Fibroblast of the aortic adventitia (primary cell): ENCODE measurements at places on chromosomes 6 and 20. TPM values are rescaled to one million over a fixed set of nuclear protein-coding genes. Genes with fewer than 3 reads are reported as not detected.

Gene IPCEF1
- 0.54 and 1.3 TPM in 2 replicates for total RNA-seq

Gene EMILIN3
- not detected in 2 replicates for total RNA-seq

Gene SSTR4
- total RNA-seq, result not detected in 2 replicates

Gene CARMIL1
- 23.9 and 38.7 TPM in 2 replicates for total RNA-seq

Gene TP53TG5
- 0.09 TPM in 1 of 2 replicates, not detected in the other for total RNA-seq

Gene SAPCD1
- total RNA-seq, result 0.90 and 6.2 TPM in 2 replicates

Gene OPRL1
- 0.63 and 1.3 TPM in 2 replicates for total RNA-seq

Gene TMEM74B
- total RNA-seq, result not detected in 2 replicates

Gene NR2E1
- total RNA-seq, result not detected in 2 replicates

Gene CMTR1
- 30.7 and 49.9 TPM in 2 replicates for total RNA-seq

- DNase-seq, result no peak
Observed at GRCh38 chr20:63097336-63097831, 90.6 kb upstream of the BHLHE23 start.

- DNase-seq, result peak; percentile 95
Observed at GRCh38 chr6:56450882-56451739, 191.6 kb downstream of the DST start.

GRCh38 chr6:114390176-114390575, 47.4 kb upstream of the HS3ST5 start:
- DNase-seq, result no peak

- peak; percentile 60 for DNase-seq
Observed at GRCh38 chr20:38926934-38927616, 858 bp downstream of the FAM83D start.

DNA sequence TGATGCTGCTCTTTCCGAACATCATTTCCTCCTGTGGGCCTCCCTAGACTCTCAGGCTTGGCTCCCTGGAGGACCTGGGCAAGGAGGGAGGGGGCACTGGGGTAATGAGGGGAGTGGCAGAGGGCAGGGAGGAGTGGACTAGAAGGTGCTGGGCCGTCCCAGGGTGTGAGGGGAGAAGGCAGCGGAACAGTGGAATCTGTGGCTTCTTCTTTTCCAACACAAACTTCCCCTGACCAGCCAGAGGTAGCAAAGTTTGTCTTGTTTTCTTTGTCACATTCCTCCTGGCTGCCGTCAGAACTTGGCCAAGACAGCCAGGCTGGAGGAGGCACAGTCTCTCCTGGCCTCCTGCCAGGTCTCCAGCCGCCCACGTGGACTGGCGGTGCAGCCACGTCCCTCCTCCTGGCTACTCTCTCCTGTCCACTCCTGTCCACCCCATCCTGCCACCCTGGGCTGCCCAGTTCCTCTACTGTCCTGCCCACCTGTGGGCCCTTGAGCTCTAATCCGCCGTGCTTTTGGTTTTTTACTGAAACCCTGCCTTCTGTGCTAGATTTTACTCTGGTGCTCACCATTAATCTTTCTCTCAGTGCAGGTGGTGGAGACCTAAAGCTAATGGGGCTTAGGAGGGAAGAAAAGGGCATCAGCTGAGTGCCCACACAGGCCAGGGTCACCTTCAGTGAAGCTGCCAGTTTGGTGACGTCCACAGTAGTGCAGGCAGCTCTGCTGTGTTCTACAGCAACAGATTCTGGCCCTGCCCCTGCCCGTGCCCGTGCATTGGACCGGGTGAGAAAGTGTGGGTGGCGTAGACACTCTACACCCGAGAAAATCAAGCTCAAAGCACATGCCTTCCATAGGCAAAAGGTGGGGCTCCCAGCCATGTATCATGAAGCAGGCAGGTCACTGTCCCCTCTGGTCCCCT, 2.8 kb upstream of the CDSN start:
- peak; percentile 88 for DNase-seq

DNA sequence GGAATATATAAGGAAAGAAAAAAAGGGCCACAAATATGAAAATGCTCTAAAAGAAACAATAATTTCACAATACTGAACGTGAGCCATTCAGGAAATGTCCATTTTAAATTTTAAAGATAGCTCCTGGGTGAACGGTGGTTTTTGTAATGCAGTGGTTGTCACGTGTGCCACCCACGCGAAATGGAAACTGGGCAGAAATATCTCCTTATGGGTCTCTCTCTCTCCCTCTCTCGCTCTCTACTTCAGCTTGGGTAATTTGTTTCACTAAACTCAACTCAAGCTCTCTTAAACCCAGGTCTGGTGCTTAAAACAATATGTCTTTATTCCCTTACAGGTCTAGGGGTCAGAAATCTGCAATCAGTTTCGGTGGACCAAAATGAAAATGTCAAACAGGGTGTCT, 150.8 kb downstream of the OR2B2 start:
- DNase-seq, result peak; percentile 35

DNA sequence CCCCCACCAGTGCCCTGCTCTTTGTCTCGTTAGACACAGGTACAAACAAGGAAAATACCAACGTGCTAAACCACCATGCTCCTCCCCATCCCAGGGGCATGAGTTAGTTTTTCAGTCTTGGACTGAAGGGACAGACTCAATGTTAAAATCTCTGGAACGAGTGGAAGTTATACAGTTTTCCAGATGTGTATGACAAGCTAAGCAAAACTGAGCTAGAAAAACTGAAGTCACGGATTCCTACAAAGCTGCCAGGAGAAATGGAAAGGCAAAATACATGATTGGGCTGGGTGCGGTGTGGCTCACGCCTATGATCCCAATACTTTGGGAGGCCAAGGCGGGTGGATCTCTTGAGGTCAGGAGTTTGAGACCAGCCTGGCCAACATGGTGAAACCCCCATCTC, 34.3 kb upstream of the QKI start:
- no peak for DNase-seq

- no peak for DNase-seq
Observed at GRCh38 chr6:160297310-160297709, 38.7 kb upstream of the SLC22A2 start.

DNA sequence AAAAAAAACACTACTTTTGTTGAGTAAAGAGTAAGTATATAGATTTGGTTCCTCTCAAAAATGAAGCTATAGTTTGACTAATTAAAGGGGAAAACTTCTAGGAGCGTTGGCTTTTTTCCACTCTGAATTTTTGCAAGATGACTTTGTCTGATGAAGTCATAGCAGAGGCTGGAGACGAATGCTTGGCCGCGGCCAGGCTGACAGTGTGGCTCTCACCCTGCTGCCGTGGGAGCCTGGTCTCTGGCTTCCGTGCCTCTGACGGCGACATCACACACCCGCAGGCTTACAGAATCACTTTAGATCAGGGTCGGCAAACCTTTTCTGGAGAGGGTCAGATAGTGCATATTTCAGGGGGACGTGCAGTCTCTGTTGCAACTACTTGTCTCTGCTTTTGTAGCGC, 145.0 kb downstream of the PHACTR3 start:
- DNase-seq, result peak; percentile 27

DNA sequence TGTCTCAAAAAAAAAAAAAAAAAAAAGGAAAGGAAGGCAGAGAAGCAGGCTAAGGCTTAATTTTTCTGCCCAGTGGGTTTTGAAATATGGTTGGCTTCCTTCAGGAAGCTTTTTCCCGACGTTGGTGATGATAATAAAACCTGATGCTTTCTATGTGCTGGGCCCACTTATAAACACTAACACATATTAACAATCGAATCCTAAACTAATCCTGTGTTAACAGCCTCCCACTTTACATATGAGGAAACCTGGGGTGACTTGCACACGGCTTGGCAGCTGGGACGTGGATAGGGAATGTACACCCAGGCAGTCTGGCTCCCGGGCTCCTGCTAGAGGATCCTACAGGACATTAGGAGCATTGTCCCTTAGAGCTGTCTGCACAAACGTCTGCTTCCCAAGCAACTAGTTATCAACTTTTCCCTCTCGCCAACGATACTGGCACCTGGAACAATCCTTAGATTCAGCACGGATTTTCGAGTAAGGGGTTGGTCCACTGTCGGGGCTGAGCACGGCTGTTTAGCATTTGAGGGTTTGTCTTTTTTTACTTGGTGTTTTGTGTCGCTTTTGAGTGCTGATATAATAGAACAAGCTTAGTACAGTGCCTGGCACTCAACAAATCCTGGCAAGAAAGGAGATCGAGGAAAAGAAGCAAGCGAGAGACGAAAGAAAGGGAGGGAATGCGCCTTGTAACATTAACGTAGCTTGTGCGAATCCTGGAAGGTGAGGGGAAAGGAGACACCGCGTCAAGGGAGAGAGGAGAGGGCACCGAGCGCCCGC, 622 bp upstream of the KIZ start:
- peak; percentile 39 for DNase-seq

GRCh38 chr6:7978736-7979135, 68.1 kb upstream of the TXNDC5 start:
- no peak for DNase-seq

- DNase-seq, result no peak
Observed at GRCh38 chr20:64228086-64228653, 27.4 kb upstream of the PCMTD2 start.

GRCh38 chr6:142602972-142603371, 301.2 kb downstream of the ADGRG6 start:
- DNase-seq, result no peak

DNA sequence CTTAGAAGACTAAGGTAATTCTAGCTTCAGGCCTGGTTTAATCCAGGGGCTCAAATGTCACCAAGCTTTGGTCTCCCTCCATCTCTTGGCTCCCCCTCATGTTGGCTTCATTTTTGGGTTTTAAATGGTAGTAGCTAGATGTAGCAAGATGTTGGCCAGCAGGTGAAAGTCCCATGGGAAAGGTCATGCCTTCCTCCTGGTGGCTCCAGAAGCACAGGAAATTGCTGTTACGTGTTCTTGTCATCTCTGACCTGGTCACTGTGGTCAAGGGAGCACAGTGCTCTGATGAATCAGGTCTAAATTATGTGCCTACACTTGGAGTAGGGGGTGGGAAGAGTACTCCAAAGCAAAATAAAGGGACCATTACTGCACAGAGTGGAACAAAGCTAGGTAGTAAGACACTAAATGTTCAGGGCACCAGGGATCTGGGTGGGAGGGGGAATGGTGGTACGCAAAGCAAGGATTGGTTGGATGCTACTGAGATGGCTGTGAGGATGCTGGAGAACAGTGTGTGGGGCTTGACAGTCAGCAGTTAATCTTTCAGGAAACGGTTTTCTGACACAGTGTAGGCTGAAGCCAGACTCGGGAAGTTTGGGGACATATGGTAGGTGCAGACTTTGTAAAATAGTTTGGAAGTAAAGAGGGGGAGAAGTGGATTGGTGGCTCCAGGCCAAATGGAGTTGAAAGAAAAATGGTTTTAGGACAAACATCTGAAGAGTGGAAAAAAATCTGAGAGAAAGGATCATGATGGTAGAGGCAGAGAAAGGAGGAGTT, 30.1 kb downstream of the CDS2 start:
- peak; percentile 35 for DNase-seq

GRCh38 chr6:25062070-25062811, 126.5 kb upstream of the RIPOR2 start:
- DNase-seq, result no peak

GRCh38 chr6:110467566-110468140, 8.8 kb downstream of the SLC22A16 start:
- no peak for DNase-seq

DNA sequence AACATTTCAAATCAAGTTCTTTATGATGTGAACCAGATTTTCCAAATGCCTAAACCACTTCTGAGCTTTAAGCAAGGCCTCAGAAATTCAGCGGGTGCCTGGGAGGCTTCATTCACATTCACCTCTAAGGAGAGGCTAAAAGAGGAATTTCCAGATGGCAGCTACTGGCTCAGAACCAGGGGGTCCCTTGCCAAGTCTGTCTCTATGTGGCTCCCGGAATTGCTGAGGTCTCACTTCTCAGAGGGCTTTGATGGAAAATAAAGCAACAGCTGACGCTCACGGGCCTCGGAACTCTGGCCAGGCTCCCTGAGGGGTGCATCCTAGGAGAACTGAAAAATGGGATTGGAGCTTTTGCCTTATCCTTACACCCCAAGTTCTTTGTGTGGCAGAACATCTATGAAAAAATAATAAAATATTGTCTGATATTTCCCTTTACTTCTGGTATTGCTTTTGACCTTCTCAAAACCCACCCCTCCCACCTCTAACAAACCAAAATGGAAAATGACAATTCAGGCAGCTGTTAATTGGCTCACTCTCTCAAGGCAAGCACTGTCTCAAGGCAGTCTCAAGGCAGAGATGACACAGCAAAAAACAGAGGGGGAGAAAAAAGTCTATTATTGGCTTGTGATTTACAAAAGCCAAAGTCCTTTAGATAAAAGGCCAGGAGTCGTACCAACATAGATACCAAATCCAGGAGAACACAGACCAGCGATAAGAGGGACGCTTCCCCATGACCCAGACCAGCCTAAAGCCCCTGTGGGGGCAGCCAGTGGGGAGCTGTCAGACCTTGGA, 21.8 kb upstream of the LRRN4 start:
- DNase-seq, result peak; percentile 44

- no peak for DNase-seq
Observed at GRCh38 chr6:6494677-6495076, 93.8 kb upstream of the LY86 start.

DNA sequence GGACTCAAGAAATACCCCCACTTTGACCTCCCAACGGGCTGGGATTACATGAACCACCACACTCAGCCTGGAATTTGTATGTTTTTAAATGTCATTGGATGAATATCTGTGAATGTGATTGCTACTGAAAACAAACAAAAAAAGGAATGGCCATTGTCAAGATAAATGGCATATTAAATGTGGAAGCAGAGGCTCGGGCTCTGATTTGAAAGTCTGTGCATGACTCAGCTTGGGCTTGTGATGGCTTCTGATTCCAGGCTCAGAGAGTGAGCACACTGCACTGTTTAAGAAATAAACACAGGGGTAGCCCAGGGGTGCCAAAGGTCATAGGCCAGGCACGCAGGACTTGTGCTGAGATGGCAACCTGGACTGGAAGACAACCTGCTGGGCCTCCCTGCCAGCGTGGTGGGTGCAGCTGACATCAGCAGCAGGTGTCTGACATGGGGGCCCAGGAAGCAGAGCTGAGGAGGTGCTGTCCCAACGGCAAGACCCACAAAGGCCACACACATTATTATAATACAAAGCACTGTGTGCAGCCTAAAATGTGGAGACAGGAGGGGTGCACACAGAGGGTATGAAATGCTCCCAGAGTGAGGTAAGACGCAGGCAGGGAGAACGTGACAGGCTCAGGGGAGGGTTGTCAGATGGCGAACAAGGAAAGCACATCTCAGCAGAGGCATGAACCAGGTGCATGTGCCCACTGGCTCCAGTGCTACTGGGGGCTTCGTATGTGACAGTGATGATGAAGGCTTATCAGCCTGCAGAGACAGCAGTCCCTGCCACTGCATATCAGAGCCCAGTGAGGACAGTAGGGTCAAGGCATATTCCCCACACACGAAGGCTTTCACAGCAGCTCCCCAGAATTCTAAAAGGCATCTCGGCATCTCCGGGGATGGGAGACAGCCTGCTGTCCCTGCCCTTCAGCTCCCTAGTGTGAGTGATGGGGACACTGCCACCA, 169.4 kb downstream of the SYNDIG1 start:
- peak; percentile 20 for DNase-seq

- no peak for DNase-seq
Observed at GRCh38 chr20:15895560-15896084, 677.6 kb downstream of the KIF16B start.
